G401 (cell line): ENCODE measurements at places on chromosomes 4 and X. TPM values are rescaled to one million over a fixed set of nuclear protein-coding genes. Genes with fewer than 3 reads are reported as not detected.

XAGE1A gene
- not detected in 2 replicates for total RNA-seq

CTAG2 gene
- not detected in 2 replicates for total RNA-seq

DUSP21 gene
- not detected in 2 replicates for total RNA-seq

PAGE2B gene
- total RNA-seq, result not detected in 2 replicates

FAM47E gene
- total RNA-seq, result 0.37 and 2.8 TPM in 2 replicates

ADH1C gene
- total RNA-seq, result not detected in 2 replicates

VEGFC gene
- 0.14 TPM in 1 of 2 replicates, not detected in the other for total RNA-seq

KIF4A gene
- 33.4 and 38.1 TPM in 2 replicates for total RNA-seq

FAM47C gene
- not detected in 2 replicates for total RNA-seq

TMPRSS11D gene
- not detected in 2 replicates for total RNA-seq

FGD1 gene
- total RNA-seq, result 20.2 and 31.5 TPM in 2 replicates

ENPEP gene
- not detected in 2 replicates for total RNA-seq

NPY2R gene
- total RNA-seq, result 0.51 and 0.62 TPM in 2 replicates

TRIM61 gene
- not detected in 2 replicates for total RNA-seq

MAGEA2B gene
- total RNA-seq, result not detected in 2 replicates

FAM184B gene
- not detected in 2 replicates for total RNA-seq

GLRA2 gene
- total RNA-seq, result not detected in 2 replicates

CYSLTR1 gene
- 0.12 TPM in 1 of 2 replicates, not detected in the other for total RNA-seq

SLC4A4 gene
- 0.06 and 0.10 TPM in 2 replicates for total RNA-seq

FGF13 gene
- total RNA-seq, result 0.80 TPM in 1 of 2 replicates, not detected in the other

CFAP299 gene
- 0.14 and 0.55 TPM in 2 replicates for total RNA-seq

HEPH gene
- total RNA-seq, result not detected in 2 replicates

SPACA5 gene
- total RNA-seq, result not detected in 2 replicates

CENPVL2 gene
- total RNA-seq, result not detected in 2 replicates

HHIP gene
- 0.07 and 1.5 TPM in 2 replicates for total RNA-seq

ZFP42 gene
- total RNA-seq, result not detected in 2 replicates

CDX4 gene
- total RNA-seq, result not detected in 2 replicates

CXorf51B gene
- not detected in 2 replicates for total RNA-seq

SLC38A5 gene
- total RNA-seq, result 55.7 and 82.7 TPM in 2 replicates

MAGEB10 gene
- not detected in 2 replicates for total RNA-seq

PCSK1N gene
- 3.5 TPM in 1 of 2 replicates, not detected in the other for total RNA-seq

CSN1S1 gene
- total RNA-seq, result not detected in 2 replicates

ZAR1 gene
- not detected in 2 replicates for total RNA-seq

CABS1 gene
- total RNA-seq, result not detected in 2 replicates

EDA2R gene
- total RNA-seq, result 5.8 and 8.3 TPM in 2 replicates

PRSS12 gene
- total RNA-seq, result not detected in 2 replicates

HSFX2 gene
- not detected in 2 replicates for total RNA-seq

VCX2 gene
- total RNA-seq, result not detected in 2 replicates

FAAH2 gene
- not detected in 2 replicates for total RNA-seq

ZCCHC18 gene
- total RNA-seq, result 0.20 TPM in 1 of 2 replicates, not detected in the other

PRRG3 gene
- total RNA-seq, result not detected in 2 replicates

STAP1 gene
- total RNA-seq, result not detected in 2 replicates

PCDH7 gene
- 0.10 TPM in 1 of 2 replicates, not detected in the other for total RNA-seq

GSX2 gene
- total RNA-seq, result 6.8 and 12.8 TPM in 2 replicates

TECRL gene
- not detected in 2 replicates for total RNA-seq

ASB12 gene
- total RNA-seq, result not detected in 2 replicates

HGFAC gene
- not detected in 2 replicates for total RNA-seq

C4orf36 gene
- total RNA-seq, result 0.78 TPM in 1 of 2 replicates, not detected in the other

ASMT gene
- total RNA-seq, result not detected in 2 replicates

DIPK2B gene
- total RNA-seq, result not detected in 2 replicates

C4orf50 gene
- total RNA-seq, result not detected in 2 replicates

DCAF4L1 gene
- not detected in 2 replicates for total RNA-seq

ATP2B3 gene
- not detected in 2 replicates for total RNA-seq

GPR78 gene
- total RNA-seq, result not detected in 2 replicates
